ENCODE measurements at places on chromosomes 7 and 10.

DNA sequence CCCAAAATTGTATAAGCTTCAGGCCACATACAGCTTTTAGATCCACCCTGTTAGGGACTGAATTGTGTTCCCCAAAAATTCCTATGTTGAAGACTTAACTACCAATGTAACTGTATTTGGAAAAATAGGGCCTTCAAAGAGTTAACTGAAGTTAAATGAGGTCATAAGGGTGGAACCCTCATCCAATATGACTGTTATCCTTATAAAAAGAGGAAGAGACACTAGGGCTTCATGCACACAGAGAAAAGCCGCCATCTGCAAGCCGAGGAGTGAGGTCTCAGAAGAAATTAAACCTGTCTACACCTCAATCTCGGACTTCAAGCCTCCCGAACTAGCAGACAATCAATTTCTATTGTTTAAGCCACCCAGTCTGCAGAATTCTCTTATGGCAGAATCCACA lies 317.9 kb upstream of the NFE2L3 start:
- no peak for DNase-seq

- DNase-seq, result no peak
These were observed 159.3 kb downstream of the TNS3 start for GRCh38 chr7:47422611-47423010.

DNA sequence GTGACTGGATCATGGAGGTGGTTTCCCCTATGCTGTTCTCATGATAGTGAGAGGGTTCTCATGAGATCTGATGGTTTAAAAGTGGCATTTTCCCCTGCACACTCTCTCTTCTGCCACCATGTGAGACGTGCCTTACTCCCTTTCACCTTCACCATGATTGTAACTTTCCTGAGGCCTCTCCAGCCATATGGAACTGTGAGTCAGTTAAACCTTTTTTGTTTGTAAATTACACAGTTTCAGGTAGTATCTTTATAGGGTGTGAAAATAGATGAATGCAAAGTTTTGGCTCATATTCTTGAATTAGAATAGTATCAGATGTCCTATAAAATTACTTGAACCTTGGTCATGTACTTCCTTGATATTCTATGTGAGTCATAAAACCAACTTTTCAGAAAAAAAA lies 252.1 kb upstream of the TMEM229A start:
- DNase-seq, result no peak

GRCh38 chr7:4248295-4248694 lies 433.8 kb upstream of the FOXK1 start:
- DNase-seq, result no peak

DNA sequence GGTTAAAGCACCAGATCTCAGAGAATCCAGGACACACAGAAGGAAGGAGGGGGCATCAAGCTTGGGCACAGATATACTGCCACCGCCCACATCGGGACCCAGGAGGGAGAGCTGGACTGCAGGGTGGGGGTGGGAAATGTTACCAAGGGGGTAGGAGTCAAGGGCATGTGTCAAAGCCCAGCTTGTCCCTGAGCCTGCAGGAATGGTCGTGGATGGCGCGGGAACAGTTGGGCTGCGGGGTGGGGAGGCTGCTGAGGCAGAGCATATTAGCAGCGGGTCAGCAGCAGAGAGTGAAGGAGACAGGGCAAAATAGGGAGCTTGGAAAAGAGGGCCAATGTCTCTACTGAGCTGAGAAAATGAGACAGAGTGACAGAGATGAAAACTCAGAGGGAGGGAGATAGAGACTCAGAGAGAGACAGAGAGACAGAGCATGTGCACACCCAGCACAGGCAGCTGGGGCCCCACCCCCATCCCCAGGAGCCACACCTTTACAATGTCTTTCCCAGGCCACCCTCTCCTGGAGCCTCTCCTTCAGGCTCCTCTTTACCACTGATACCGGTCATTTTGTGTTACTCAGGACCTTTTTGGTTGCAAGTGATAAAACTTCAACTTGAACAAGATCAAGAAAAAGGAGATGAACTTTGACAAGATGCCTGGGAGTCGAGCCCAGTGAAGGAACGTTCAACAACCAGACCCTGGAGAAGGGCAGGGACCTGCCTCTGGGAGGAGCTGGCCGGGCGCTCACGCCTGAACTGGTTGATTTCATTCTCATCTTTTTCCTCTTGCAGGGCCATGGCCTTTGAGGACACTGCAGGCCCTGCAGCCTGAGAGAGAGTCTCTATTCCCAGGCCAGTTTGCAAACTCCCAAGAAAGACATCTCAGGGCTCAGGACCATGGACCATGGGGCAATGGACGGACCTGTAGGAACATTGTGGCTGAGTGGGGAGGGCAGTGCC lies 50.0 kb downstream of the AOC1 start:
- no peak for DNase-seq

DNA sequence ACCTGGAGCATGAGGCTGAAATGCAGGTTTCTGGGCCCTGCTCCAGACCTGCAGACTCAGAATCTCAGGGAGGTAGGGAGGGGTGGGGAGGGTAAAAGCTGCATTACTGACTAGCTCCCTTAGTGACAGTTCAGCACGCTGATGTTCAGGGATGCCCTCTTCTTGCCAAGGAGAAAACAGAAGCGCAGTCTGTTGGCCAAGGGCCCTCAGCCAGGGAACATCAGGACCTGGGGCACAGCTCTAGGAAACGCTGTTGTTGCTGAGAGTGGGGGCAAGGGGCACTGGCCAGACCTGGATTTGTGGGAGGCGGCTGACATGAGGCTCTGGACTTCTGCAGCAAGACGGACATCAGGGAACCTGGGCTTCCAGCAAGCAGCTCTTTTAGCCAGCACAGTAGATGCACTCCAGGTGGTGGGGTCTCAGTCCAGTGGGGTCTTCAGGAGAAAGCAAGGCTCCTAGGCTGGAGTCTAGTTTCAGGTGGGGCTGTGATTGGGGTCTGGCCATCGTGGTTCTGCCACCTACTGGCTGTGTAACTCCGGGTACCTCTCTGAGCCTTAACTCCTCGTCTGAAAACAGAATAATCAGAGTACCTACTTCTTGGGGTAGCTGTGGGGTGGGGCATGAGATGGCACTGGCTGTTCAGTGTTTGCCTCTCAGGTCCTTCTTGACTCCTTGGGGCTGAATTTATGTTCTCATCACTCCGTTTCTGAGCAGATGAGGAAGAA lies 72.9 kb upstream of the PRLHR start:
- no peak for DNase-seq

- DNase-seq, result no peak
These were observed 10.5 kb downstream of the ADAM22 start for GRCh38 chr7:87944547-87944946.

DNA sequence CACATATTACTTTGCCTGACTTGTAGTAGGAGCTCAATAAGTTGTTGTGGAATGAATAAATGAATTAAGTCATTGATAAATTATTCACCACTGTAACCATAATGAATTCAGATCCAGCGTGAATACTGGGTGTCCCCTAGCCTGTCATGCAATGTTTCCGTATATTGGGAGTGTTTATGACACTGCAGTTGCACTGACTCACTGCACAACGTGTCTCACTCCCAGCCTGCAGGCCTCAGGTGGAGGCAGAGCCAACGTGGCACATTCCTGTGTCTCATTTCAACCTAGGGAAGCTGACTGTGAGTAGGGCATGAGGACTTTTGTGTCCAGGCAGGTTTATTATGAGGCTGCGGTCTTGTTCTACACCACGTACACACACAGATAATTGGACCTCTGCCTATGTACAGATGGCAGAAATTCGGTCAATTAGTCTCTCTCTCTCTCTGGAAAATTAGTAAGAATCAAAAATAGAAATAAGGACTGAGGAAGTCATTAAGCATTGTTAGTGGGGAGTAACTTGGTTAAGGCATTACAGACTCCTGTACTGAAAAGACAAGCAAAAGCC lies 299.1 kb upstream of the IGFBP3 start:
- no peak for DNase-seq

DNA sequence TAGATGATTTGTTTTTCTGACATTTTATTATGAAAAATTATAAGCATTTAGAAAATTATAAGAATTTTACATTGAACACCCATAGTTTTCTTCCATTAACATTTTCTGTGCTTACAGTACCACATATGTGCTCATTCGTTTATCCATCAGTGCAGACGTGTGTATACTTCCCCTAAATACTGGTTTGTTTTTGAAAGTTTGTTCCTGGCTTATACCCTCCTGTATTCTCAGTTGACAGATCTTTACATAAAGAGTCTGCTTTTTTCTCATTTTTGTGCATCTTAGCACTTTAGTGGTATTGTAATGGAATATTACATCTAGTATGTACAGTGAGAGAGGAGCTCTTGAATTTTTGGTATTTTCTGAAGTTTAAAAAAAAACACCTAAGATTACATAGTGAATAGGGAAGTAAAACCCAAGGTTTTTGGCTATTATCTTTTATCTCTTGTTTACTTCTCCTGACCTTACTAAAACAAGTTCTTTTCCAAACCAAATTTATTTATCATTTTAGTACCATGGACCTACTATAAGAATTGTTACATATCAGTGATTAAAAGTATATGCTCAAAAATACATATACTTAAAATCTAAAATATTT lies 8.1 kb downstream of the DLD start:
- DNase-seq, result no peak

- no peak for DNase-seq
These were observed 19.6 kb downstream of the ASAH2 start for GRCh38 chr10:50231515-50232260.

- peak; percentile 80 for DNase-seq
These were observed at the start of gene SGCE for GRCh38 chr7:94655848-94656657. SGCE (minus strand) TSS chr7:94656133; CDS start chr7:94656098, 35 bp downstream.

- DNase-seq, result no peak
These were observed 425.3 kb downstream of the INHBA start for GRCh38 chr7:41277561-41277960.

- peak; percentile 7 for DNase-seq
These were observed 12.4 kb downstream of the KLF6 start for GRCh38 chr10:3772361-3773171.

DNA sequence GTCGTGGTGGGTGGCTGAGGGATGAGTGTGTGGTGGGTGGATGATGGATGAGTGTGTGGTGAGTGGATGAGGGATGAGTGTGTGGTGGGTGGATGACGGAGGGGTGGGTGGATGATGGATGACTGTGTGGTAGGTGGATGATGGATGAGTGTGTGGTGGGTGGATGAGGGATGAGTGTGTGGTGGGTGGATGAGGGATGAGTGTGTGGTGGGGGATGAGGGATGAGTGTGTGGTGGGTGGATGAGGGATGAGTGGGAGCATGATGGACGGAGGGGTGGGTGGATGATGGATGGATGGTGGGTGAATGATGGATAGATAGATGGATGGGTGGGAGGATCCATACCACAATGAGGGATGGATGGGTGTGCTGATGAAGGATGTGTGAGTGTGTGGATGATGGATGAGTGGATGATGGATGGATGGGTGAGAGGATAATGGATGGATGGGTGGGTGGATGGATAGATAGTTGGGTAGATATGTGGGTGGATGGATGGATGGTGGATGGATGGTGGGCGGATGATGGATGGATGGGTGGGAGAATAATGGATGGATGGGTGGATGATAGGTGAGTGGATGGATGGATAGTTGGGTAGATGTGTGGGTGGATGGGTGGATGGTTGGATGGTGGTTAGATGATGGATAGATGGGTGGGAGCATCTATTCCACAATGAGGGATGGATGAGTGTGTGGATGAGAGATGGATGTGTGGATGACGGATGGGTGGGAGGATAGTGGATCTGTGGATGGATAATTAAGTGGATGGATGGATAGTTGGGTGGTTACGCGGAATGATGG lies 266.8 kb downstream of the CELF2 start:
- no peak for DNase-seq

DNA sequence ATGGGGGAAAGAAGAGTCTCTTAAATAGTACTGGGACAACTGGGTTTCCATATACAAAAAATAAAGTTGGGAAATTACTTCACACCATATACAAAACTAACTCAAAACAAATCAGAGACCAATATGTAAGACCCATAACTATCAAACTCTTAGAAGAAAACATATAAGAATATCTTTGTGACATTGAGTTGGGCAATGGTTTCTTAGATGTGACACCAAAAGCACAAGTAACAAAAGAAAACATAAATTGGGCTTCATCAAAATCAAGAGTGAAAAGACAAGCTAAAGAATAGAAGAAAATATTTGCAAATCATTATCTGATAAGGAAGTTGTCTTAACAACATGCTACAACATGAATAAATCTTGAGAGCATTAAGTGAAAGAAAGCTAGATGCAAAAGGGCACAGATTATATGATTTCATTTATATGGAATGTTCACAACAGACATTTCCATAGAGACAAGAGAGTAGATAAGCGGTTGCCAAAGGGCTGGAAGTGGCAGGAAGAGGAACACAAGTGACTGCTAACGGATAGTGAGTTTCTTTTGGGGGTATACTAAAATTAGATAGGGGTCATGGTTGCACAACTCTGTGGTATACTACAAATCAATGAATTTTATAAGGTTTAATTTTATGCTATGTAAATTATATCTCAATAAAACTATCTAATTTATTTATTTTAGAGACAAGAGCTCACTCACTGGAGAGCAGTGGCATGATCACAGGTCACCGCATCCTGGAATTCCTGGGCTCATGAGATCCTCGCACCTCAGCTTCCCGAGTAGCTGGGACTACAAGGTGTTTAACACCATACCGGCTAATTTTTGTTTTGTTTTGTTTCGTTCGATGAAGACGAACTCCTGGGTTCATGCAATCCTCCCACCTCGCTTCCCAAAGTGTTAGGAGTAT lies 35.4 kb downstream of the JMJD1C start:
- DNase-seq, result peak; percentile 93

DNA sequence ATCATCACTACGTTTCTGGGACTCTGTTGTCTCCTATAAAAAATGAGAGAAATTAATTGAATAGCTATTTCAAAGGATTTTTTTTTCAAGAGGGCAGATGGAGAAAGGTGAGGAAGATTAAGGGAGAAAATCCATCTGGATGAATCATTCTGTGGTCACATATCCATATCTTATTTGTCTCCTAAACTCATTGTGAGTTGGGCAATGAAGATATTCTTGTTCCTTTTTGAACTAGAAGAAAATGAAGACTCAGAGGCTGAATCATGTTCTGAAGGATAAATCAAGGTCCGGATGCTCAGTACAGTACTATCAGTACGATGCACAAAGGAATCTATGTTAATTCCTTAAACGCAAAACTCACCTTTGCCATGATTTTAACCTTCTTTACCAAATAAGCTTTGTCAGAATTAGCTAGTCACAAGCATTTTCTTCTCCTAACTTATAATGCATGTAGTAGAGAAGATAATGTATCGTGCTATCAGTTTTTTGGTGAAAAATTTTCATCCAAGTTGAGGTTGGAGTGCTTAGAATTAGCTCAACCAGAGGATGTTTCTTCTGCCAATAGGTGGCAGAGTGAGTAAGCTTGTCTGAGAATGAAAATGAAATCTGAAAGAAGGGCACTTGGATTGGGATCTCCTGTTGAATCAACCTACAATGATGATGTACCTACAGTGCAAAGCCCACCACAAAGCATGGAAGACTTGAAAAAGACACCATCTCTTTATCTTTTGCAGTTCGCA lies 446.9 kb downstream of the KIF20B start:
- peak; percentile 98 for DNase-seq
